Cerebellar nuclear complex (tissue), 1 donor: ENCODE measurements at places on chromosomes 6 and 20.

DNA sequence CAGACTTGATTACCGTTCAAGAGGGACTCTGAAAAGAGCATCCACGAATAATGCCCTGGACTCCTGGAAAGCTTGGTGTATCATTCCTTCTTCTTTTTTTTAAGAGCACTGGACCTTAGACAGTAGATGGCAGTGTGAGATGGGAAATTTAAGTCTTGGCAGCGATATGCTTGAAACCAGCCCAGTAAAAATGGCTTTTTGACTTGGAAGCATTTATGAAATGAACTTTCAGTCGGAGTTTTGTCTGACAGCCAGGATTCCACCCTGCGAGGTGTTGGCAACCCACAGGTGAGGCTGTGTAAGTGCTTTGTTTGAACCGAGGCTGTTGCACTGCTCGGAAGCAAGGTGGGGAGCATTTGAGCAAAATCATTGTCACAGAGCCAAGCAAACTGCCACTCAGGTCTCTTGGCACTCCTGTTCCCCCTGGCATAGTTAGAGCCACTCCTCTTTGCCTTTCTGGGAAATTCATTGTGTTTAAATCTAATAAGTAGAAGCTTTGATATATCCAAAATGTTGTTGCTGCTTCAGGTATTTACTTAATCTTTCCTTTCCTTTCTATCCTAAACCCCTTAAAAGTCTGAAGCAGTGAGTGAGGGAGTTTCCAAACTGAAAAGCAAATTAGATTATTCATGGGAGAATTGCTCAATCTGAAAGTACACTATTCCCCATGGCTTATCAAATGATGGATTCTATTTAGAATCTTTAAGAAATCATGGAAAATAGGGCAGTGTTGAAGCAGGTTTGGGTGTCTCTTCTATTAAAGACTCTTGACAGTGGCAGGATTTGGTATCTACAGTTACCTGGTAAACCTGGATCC, 272.8 kb upstream of the SLC35B3 start:
- DNase-seq: no peak

DNA sequence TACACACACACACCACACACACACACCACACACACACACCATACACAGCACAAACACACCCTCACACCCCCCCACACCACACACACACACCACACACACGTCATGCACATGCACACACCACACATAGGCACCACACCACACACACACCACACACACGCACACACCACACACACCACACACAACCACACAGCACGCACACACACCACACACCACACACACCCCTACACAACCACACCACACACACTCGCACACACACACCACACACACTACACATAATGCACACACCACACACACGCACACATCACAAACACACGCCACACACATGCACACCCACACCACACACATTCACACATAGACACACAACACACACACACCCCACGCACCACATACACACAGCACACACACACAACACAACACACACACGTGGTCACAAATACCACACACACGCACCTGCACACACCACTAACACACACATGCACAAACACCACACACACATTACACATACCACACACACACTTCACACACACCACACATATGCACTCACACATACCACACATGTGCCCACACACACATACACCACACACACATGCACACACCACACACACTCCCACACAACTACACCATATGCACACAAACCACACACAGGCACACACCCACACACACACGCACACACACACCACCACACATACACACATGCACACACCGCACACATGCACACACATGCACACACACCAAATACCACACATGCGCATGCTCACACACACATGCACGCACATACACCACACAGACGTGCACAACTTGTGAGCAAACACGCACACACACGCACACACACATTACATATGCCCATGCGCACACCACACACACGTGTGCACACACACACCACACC, 9.4 kb upstream of the ACSS1 start:
- DNase-seq: no peak

GRCh38 chr6:168600381-168600780, 159.4 kb downstream of the SMOC2 start:
- no peak for DNase-seq

DNA sequence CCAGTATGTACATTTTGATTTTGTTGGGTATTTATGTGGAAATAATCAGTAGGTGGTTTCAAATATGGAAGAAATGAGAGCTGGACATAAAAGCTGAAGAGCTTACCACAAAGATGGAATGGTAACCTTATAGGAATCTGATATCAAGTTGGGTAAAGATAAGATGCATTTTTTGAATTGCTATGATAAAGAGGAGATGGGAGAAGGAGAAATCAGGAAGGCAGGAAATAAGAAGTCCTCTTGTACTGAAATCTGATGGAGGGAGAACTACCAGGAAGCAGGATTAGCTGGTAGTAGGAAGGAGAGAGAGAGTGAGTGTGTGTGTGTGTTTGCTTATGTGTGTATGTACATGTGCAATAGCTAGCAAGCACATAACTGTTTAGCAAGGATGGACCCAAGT, 468.4 kb downstream of the PHF3 start:
- DNase-seq: no peak

- DNase-seq: no peak
Measured at GRCh38 chr6:167811040-167811439, 15.7 kb upstream of the AFDN start.

DNA sequence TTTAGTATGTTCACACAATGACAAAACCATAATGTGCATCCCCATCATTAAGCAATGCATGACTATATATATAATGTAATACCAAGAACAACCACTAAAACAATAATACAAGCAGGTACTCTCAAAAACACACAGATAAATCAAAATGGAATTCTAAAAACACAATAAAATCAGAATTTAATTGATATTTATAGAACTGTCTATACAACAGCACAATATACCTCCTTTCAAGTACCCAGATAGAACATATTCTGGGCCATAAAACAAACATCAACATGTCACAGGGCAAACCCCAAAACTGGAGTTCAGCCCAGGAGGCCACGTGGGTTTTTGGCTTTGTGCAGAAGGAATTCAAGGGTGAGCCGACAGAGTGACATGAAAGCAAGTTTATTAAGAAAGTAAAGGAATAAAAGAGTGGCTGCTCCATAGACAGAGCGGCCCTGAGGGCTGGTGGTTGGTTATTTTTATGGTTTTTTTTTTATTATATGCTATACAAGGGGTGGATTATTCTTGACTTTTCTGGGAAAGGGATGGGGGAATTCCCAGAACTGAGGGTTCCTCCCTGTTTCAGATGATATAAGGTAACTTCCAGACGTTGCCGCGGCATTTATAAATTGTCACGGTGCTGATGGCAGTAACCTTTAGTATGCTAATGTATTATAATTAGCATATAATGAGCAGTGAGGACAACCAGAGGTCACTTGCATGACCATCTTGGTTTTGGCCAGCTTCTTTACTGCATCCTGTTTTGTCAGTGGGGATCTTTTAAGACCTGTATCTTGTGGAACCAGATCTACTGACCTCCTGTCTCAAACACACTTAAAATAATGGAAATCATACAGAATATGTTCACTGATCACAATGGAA, 5.6 kb downstream of the RAB23 start:
- no peak for DNase-seq

GRCh38 chr6:34027939-34028441, 117.9 kb downstream of the GRM4 start:
- DNase-seq: no peak

- DNase-seq: no peak
Measured at GRCh38 chr6:37531437-37532036, 31.8 kb upstream of the CCDC167 start.

- no peak for DNase-seq
Measured at GRCh38 chr6:12275107-12275506, 15.1 kb upstream of the EDN1 start.

GRCh38 chr20:21229163-21229562, 74.0 kb upstream of the XRN2 start:
- no peak for DNase-seq

DNA sequence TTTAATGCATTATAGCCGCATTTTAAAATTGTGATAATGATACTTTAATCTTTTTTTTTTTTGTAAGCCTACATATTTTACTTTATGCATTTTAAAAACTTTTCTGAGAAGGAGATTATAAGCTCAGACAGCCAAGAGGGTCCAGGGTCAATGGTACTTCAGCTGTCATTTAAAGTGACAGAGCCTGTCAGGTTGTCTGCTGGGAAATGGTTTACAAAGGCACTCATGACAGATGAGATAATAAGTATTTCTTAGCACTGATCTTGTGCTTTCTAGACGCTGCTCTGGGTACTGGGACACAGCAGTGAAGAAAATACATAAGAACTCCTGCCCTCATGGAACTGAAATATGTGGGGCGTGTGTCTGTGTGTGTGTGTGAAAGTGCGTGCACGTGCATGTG, 19.6 kb downstream of the LAMP5 start:
- DNase-seq: no peak

DNA sequence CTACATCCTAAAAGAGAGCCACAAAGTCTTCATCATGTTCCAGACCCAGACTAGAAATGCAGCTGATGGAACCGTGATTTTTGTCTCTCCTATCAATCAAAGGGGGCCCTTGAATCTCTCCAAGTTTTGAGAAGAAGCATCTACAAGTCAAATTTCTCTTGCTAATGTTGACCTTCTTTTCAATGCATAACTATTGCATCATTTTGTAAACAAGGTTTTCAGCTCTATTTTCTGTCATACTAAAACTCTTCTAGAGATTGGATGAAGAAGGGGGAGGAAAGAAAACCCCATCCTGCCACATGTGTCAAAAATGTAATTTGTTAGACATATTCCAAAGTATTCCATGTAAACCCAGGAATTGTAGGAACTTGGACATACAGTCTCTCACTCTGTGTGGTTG, 169.2 kb downstream of the LMBRD1 start:
- DNase-seq: no peak

GRCh38 chr20:38132910-38133501, 32.1 kb downstream of the TGM2 start:
- no peak for DNase-seq

DNA sequence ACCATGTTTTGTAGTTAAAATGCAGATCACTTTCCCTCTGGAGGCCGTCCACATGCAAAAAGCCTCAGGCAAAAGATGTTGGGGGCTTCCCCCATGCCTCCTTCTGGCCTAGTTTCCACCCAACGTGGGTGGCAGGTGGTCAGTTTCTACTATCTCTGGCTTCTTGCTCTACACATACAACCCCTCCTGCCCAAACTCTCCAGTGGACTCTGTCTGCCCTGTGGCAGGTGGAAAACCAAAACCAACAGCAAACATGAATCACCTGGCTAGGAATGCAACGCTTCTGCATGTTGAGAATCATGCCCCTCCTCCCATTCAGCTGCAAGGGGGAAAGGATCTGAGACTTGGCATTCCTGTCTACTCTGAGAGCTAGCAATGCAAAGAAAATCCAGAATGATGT, 94.8 kb downstream of the MBOAT1 start:
- DNase-seq: no peak

DNA sequence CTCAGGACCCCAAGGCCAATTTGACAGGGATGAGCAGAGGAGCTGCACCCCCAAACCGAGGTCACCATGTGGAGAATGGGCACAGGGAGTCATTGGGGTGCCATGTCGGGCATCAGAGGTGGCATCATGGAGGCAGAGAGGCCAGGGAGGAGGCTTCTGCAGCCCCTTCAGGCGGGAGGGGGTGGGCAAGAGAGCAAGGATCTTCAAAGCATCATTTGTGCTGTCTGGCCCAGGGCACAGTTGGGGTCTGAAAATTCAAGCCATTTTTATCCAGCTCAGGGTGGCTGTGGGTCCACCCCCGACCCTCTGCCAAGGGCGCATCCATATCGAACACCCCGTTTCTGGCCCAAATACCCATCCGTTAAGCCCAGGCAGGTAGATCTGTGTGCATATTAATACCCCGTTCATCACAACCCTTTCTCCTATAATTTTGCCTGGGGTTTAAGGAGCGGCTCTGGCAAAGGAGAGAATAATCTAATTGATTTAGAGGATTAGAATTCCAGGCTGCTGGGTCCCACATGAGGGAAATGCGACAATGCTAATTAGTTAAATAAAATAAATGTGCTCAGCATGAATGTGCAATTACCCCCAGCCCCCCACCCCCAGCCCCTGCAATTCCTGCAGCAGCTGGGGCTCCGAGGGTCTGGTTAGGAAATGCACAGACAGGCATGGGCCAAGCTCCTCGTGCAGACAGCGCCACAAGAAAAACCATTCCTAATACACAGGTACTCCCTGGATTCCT, 31.9 kb downstream of the VSTM2L start:
- no peak for DNase-seq

DNA sequence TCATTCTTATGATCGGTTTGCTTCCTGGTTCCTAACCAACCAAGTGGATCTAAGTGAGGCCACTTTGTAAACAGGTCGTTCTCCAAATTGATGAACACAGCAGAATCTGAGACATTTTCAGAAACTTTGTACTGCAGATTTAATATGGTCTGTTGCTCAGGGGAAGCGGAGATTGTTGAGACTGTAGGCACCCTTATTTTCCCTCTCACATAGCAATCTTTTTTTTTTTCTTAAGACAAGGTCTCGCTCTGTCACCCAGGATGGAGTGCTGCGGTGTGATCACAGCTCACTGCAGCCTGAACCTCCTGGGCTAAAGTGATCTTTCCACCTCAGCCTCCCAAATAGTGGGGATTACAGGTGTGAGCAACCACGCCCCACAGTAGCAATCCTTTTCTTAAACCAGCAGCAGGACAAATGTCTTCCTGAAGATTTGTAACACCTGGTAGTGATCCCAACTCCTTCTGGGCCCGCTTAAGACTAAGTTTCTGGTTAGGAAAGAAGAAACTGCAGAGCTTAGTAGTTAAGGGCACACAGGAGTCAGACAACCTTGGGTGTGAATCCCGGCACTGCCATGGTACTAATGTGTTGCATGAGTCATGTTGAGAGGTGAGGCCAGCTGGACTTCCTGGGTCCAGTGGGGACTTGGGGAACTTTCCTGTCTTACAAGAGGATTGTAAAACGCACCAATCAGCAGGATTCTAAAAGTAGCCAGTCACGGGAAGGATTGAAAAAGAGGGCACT, 48.4 kb upstream of the EZR start:
- DNase-seq: no peak

- no peak for DNase-seq
Measured at GRCh38 chr20:24783631-24784492, 165.2 kb upstream of the CST7 start.

DNA sequence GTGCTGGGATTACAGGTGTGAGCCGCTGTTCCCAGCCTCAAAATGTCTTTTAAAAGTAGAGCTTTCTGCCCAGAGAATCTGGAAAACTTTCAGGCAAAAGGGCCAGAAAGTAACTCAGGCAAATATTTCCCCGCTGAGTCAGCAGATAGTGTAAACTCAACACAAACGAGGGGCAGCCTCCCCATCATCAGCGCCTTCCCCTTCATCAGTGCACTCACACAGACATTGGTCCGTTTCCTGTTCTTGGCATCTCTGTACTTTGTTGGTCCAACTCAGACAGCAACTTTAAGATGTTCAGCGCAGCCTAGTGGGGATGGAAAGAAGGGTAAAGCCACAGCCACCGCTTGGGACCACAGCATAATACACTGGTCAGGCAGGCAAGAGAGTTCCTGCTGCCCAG, 69.5 kb downstream of the CSE1L start:
- no peak for DNase-seq
